ENCODE measurements at places on chromosomes 3 and 15. TPM values are rescaled to one million over a fixed set of nuclear protein-coding genes. Genes with fewer than 3 reads are reported as not detected.

NPHP3 gene
- 17.9 TPM for total RNA-seq

ZNF35 gene
- total RNA-seq, result 10.9 TPM

FBXW12 gene
- not detected for total RNA-seq

ARNT2 gene
- total RNA-seq, result not detected

KIF15 gene
- total RNA-seq, result 0.99 TPM

RAD51 gene
- 1.2 TPM for total RNA-seq

PAK6 gene
- 7.9 TPM for total RNA-seq

MASP1 gene
- total RNA-seq, result not detected

UBXN7 gene
- total RNA-seq, result 82.0 TPM

CLRN1 gene
- total RNA-seq, result not detected

SQOR gene
- 29.9 TPM for total RNA-seq

SYNPR gene
- total RNA-seq, result not detected

SELENOT gene
- 121 TPM for total RNA-seq

ADAMTS7 gene
- total RNA-seq, result 0.16 TPM

NR2E3 gene
- not detected for total RNA-seq

GOLGA8J gene
- total RNA-seq, result 1.2 TPM

MB21D2 gene
- 0.27 TPM for total RNA-seq

ITIH1 gene
- not detected for total RNA-seq

FILIP1L gene
- not detected for total RNA-seq

GRM7 gene
- total RNA-seq, result not detected

SLC12A6 gene
- 82.9 TPM for total RNA-seq
